Right ventricle myocardium inferior (tissue), 1 donor: ENCODE measurements at places on chromosomes 4 and X. TPM values are rescaled to one million over a fixed set of nuclear protein-coding genes. Genes with fewer than 3 reads are reported as not detected.

Gene XAGE1A
- total RNA-seq = not detected

Gene F8A1
- total RNA-seq = 33.1 TPM

Gene SMIM31
- not detected for total RNA-seq

Gene CT45A2
- total RNA-seq = not detected

Gene NPY2R
- total RNA-seq = not detected

DNA sequence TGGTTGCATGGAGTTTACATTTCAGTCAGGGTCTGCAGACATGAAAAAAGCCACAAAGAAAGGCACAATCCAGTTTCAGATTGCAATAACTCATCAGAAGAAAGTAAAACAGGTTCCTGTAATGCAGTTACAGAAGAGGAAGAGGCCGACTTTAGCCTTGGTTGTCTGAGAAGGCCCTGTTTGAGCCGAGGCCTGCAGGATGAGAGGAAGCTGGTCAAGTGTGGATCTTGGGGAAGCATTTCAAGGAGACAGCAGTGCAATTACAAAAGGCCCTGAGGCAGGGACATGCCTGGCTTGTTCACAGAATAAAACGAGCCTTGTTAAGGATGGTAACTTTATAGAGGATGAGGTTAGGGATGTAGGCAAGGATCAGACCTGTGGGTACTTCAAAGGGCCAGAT is 62.4 kb downstream of the AFF2 start:
- peak; percentile 11 for DNase-seq

- no peak for DNase-seq
Observed at GRCh38 chr4:23857367-23857959, 32.4 kb downstream of the PPARGC1A start.

- DNase-seq = no peak
Observed at GRCh38 chr4:45550766-45551366, 573.0 kb downstream of the GABRG1 start.

- no peak for DNase-seq
Observed at GRCh38 chr4:172553216-172553615, 615.4 kb upstream of the GALNT7 start.

- peak; percentile 48 for DNase-seq
Observed at GRCh38 chrX:141341341-141341740, 99.0 kb upstream of the SPANXC start.
